ENCODE measurements at places on chromosomes 7 and 10.
A peak's percentile ranks its signal among the peaks of the same experiment; 100 is the strongest.

- DNase-seq, result peak; percentile 46
Observed at GRCh38 chr7:50379082-50379481, 71.1 kb downstream of the FIGNL1 start.

DNA sequence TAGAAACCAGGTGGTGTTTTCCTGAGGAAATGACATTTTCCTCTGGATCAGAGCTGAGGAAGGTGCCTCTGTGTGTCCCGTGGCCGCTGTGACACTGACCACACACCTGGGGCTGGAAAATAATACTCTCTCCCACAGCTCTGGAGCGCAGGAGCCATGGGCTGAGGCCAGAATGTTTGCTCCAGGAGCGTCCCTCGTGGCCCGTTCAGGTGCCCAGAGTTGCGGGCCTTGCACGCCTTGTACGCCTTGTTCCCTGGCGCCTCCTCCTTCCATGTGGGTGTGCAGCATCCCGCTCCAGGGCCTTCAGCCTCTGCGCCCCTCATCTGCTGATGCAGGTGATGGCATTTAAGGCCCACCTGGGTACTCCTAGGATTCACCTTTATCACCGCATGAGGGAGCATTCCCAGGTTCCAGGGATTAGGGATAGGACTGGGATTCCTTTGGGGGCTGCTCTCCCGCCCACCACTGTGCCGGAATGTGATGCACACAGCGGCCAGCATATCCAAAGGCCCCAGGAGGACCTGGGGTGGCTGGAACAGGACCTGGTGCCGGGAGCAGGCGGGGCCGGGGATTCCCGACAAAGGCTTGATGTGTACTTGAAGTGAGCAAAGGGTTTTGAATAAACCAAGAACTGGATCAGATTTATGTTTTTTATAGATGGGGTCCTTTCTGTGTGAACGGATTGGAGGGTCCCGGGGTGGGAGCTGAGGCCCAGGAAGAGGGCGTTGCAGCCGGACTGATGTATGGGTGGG lies 44.0 kb downstream of the PITRM1 start:
- no peak for DNase-seq

DNA sequence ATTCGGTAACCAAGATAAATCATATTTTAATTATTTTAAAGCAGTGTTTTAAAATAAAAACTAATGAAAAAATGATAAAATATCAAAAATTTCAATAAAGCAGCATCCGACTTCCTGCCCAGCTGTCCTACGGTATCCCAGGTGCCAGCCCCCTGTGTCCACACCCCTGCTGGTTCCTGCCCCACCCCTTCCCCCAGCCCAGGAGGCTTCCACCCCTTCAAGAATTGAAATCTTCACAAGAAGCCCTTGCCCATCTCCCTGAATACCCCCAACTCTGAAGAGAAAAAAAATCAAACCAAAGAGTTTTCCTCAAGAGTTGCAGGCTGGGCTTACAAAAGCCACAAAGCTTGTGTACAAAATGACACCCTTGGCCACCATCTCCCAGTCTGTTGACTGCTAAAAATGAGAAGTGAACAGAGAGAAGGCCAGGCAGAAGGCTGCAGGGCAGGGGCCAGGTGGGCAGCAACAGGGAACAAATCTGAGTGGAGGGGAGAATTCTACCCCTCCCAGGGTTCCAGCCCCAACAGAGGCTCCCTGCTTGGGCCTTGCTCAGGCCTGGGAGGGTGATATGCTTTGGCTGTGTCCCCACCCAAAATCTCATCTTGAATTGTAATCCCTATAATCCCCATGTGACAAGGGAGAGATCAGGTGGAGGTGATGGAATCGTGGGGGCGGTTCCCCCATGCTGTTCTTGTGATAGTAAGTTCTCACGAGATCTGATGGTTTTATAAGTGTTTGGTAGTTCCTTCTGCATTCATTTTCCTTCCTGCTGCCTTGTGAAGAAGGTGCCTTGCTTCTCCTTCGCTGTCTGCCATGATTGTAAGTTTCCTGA lies 14.5 kb downstream of the GPRIN2 start:
- DNase-seq, result no peak

GRCh38 chr10:68954904-68955303 lies 1.1 kb upstream of the DDX21 start:
- no peak for DNase-seq

- DNase-seq, result no peak
Observed at GRCh38 chr7:80563561-80564327, 51.9 kb upstream of the GNAT3 start.

- no peak for DNase-seq
Observed at GRCh38 chr10:75000748-75001321, 110.6 kb upstream of the SAMD8 start.

- DNase-seq, result no peak
Observed at GRCh38 chr10:59505926-59506325, 143.6 kb upstream of the FAM13C start.

DNA sequence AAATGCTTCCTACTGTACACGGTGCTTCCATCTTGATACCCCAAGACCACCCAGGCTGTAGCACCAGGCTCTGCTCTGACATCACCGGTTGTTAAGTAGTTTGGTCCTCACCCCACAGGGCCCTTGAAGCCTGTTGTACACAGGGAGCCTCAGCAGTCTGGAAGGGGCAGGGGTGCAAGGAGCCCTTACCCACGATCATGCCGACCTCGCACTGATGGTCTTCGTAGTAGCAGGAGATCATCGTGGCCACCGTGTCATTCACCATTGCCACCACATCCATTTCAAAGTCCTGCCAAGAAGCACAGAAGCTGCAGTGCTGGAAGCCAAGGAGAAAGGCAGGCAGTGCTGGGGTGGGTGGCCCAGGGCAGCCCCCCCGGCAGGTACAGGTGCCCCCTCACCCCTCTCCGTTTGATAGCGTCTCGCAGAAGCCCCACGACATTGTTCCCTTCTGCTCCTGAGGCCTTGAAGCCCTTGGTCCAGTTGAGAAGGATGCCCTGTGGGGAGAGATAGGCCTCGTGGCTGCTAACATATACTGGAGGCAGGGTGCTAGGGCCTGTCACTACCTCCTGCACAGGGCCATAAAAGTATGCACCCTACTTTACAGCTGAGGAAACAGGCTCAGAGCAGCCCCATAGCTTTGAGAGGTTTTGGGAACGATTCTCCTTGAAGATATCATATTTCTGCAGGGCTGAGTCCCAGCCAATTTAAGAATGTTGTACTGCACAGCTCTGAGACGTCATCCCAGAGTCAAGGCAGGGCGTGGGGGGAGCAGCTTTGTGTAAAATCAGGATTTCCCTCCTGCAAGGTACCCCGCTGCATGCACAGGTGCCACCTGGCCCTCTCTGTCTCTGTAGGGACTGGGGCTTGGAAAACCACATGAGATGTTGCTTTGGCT lies 8.7 kb upstream of the MYL7 start:
- DNase-seq, result no peak

DNA sequence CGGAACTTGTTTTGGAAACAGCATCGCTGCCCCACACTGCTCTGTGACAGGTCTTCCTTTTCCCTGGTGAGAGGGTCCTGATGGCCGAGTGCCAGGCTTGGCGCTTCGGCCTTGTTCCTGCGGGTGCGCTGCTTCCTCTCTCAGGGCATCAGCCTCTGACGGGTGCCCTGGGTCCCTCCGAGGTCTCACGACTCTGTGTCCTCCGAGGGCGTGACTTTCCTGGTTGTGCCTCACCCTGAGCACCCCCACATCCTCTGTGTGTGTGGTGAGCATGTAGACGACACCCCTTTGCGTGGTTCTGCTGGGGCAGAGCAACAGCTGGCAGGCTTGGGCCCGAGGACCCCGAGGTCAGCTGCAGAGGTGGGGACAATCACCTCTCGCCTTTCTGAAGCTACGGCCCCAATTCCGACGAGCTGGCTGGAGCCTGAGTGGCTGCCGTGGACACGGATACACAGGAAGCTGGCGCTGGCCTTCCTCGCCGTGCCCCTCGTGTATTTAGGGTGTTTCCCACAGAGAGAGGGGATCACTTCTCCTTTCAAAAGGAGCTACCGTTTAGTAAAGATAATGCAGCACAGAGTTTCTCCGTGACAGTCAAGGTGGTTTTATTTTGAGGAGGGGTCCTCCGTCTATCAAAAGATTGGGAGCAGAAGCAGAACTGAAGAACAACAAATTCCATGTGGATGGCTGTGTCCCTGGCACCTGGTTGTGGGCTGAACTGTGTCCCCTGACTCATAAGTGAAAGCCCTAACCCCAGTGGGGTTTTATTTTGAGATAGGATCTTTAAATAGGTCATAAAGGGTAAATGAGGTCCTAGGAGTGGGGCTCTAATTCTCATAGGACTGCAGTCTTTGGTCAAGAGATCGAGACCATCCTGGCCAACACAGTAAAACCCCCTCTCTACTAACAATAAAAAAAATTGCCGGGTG lies 36.2 kb upstream of the PITRM1 start:
- DNase-seq, result no peak

DNA sequence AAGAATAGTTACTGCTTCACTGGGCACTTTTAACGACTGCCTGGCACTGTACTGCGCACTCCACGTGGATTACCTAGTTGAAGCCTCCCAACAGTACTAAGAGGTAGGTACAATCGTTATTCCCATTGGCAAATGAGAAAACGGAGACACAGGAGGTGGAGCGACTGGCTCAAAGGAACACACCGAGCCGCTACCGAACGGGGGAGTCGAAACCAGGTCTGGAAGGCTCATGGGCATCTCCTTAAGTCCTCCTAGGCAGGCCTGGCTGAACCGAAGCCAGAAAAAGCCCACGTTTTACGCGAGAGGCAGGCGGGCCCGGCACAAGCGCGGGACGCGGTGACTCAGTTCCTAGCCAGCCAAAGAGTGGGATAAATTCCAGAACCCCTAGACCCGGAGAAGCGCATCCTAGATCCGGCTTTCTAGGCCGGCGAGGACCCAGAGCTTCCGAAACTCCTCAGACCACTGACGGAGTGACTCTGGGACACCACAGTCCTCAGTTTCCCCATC lies 472 bp downstream of the PDAP1 start:
- DNase-seq, result no peak

DNA sequence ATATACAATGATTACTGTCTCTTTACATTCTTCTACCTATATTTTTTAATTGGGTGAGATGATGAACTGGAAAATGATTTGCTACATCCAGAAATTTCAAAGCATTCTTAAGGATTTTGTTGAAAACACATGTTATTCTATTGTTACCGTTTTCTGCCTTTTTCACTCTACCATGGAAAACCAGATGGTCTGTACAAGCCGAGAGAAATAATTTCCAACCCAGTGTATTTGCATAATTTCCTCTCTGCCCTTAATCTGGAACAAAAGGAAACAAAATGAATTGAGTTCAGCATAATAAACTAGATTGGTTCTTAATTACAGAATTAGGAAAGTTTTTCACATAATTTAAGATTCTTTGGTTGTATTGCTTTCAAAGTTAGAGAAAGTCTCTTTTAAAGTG lies 211.2 kb downstream of the CACNB2 start:
- DNase-seq, result no peak

- no peak for DNase-seq
Observed at GRCh38 chr10:33193701-33194521, 140.6 kb downstream of the NRP1 start.

GRCh38 chr7:104371216-104371979 lies 43.0 kb downstream of the LHFPL3 start:
- no peak for DNase-seq

- no peak for DNase-seq
Observed at GRCh38 chr10:77289027-77289501, 348.5 kb downstream of the KCNMA1 start.

GRCh38 chr10:17041626-17042520 lies 87.7 kb downstream of the CUBN start:
- DNase-seq, result no peak

DNA sequence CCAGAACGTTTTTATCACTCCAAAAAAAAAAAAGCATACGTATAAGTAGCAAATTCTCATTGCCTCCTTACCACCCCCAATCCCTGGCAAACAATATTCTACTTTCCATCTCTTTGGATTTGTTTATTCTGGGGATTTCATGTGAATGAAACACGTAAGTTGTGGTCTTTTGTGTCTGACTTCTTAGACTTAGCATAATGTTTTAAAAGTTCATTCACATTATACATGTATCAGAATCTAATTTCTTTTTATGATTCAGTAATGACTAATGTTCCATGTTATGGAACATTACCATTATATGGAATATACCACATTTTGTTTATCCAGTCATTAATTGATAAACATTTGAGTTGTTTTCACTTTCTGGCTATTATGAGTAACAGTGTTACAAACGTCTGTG lies 12.5 kb upstream of the KLHL7 start:
- no peak for DNase-seq

DNA sequence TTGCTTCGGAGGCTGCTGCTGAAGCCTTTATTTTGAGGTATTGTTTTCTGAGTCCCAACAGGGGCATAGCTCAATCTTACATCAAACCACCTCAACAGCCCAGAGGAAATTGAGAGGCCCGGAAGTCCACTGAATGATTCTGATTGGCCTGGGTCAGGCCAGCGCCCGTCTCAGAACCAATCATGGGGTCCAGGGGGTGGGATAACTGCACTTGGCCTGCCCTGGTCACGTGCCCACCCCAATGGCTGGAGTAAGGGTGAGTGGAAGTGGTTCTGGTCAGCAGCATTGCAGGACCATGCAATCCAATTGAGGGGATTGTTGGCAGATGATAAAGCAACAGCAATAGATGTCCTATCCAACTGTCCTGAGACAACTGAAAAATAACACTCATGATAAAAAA lies 190.6 kb downstream of the HERPUD2 start:
- DNase-seq, result no peak

DNA sequence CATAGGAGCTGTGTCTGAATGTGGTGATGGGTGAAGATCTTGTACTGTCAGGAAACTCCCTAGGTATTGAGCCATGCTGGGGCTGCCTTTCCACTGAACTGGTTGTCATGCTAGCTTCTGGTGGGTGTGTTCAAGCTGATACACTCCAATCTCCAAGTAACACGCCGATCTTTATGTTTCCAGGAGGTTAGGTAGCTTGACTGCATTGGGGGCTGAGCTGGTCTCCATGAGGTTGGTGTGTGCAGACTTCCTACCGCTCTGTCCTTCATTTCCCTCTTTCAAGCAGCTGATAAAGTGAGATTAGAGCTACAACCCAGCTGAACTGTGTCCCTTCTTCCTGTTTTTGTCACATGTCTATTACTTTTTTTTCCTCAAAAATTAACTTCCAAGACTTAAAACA lies 265.5 kb downstream of the ANKRD30A start:
- DNase-seq, result no peak

DNA sequence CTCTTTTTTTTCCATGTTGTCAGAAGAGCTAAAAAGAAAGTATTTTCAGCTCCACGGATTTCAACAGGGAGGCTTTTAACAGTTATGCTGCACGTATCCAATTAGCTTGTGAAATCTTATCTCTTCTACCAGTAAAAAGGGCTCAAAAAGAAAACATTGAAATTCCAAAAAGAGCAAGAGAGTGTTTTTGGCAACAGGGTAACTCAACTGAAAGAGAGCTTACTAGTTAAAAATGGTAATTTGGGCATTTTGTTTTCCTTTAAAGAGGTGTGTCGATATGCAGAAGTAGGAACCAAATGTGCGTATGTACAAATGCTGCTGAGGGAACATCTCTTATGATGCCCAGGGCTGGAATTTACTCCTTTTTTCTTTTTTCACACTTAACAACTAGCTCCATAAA lies 292.8 kb downstream of the PRKG1 start:
- DNase-seq, result no peak

GRCh38 chr7:134140889-134141867 lies 14.0 kb downstream of the LRGUK start:
- no peak for DNase-seq
